ENCODE measurements at places on chromosomes 13 and 19. TPM values are rescaled to one million over a fixed set of nuclear protein-coding genes. Genes with fewer than 3 reads are reported as not detected.

CDK8 gene
- 5.3 TPM for polyA plus RNA-seq

SELENOV gene
- not detected for polyA plus RNA-seq

CACNG6 gene
- not detected for polyA plus RNA-seq

NLRP9 gene
- not detected for polyA plus RNA-seq

EFNA2 gene
- polyA plus RNA-seq = not detected

ACP7 gene
- polyA plus RNA-seq = not detected

TYROBP gene
- 42.7 TPM for polyA plus RNA-seq

ZNF234 gene
- polyA plus RNA-seq = 4.5 TPM

KLHL1 gene
- polyA plus RNA-seq = not detected

GRCh38 chr13:98775844-98776598, 23.5 kb upstream of the SLC15A1 start:
- DNase-seq = no peak

DNA sequence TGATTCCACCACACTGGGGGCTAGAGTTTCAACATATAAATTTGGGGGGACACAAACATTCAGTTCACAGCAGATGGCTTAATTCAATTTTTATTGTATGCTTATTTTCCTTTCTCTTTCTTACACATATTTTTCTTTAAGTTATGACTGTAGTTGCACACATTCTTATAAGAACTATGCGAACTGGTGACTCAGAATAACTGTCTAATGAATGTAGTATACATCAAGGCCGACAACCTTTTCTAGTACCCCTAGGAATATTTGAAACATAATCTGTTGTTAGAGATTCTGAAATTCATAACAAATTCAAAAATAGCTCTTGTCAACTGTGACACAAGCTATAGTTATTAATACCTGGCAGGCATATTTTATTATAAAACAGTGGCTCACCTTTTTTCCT, 695.6 kb downstream of the PCDH9 start:
- no peak for DNase-seq

DNA sequence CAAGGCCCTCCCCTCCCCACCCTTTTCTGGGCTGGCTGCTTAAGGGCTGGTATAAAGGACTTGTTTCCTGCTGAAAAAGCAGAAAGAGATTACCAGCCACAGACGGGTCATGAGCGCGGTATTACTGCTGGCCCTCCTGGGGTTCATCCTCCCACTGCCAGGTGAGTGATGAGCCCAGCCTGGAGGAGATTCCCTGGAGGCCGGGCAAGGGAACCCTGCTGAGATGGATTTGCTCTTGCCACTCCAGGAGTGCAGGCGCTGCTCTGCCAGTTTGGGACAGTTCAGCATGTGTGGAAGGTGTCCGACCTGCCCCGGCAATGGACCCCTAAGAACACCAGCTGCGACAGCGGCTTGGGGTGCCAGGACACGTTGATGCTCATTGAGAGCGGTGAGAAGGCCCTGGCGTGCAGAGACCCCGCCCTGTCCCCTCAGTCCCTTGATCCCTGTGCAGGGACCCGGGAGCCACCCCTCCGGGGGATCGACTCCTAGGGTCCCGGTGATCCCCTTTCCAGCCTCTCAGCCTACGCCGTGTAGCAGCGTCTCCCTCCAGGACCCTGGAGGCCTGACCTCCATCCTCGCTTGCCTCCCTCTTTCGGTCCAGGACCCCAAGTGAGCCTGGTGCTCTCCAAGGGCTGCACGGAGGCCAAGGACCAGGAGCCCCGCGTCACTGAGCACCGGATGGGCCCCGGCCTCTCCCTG, at the start of gene CD177:
CD177 (plus strand) TSS at position 81 of the 699 bp plus-strand sequence; CDS start at position 110, 29 bp downstream.
- no peak for DNase-seq

DNA sequence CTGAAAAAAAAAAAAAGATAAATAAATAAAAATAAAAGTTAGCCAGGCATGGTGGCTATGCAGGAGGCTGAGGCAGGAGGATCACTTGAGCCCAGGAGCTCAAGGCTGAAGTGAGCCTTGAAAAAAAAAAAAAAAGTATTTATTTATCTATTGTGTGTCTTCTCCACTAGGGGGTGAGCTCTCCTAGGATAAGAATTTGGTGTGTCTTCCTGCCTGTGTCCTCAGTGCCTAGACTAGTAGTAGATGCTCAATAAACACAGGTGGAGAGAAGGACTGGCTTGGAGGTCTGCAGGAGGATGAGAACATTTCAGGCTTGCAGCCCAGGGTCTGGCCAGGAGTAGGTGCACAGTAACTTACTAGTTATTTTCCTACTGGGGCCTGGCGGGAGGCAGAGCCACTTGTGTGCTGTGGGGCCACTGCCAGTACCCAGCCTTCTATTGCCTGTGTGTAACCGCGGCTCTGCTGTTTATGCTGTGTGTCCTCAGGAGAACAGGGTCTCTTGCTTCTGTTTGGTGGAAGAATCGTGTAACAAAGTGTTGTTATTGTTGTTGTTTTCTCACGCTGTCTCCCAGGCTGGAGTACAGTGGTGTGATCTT, 5.4 kb downstream of the LMTK3 start:
- no peak for DNase-seq

- peak; percentile 55 for DNase-seq
These were observed 25.9 kb downstream of the MPND start for GRCh38 chr19:4369109-4369887.

- DNase-seq = peak; percentile 88
These were observed 2.8 kb upstream of the LENG1 start for GRCh38 chr19:54162241-54162805.

DNA sequence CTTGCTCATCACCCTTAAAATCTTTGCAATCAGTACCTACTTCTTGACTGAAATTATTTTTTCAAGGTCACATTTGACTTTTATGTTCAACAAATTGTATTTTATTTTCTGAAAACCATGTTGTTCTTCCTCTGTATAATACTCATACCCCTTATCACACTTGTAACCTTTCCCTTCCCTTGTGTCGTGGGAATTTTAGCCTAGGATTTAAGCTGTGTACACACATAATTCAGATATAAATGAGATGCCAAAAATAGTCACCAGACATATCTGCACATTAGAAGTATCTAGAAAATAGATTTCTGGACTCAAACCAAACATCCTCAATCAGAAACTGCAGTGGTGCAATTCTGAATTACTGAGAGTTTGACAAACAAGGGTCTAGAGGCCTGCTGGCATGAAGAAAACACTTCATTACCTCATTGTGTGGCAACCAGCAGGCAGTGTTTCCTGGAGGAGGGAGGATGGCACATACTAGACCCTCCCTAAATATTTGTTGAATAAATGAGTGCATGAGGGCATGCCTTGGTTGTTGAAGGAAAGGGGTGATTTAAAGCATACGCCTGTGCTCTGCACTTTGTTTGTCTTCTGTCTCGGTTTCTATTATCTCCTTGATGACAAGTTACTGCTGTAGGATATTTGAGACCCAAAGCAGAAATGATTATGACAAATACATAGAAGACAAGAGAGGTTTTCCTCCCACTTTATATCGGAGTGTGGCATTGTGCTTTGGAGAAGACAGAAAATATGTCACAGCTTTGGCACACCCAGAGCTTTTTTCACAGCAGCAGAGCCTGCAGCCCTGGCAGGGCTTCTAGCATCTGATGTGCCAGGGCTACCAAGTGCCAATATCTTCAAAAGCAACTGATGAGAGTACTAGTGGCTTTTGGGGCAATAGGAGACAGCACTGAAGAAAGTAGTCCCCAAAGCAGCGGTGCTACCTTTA, 881.1 kb downstream of the PCDH9 start:
- DNase-seq = peak; percentile 23

DNA sequence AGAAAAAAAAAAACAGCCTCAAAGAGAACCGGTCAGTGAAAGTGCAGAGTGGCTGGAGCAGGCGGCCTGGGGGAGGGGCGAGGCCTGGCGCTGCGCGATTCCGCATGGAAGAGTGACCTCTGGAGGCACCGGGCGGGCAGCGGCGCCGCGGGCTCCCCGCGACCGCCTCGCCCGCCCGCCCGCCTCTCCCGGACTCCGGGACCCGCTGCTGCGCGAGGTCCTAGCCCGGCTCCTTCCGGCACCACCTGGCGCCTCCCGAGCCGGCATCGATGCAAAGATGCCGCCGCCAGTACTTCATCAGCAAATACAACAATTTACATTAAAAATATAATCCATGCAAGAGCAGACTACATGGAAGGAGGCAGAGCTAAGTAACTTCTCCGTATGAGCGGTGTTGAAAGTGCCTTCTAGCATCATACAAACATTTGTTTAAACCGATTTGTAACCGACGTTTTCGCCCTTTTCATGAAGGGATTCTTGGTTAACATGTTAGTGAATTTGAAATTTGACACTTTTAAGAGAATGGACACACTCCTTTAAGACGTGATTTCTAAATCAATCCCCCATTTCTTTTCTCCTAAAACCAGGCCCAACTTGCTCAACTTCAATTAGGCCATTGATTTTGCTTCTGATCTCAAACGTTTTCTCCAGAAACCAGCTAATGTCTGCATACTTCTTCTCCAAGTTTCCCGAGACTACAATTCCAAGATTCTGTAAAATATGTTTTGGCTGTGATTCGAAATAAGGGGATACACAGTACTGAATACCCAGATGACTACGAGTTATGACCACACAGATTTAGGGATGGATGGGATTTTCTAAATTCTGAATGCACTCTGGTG, 2.1 kb downstream of the EFNB2 start:
- DNase-seq = peak; percentile 85

- no peak for DNase-seq
These were observed 60.2 kb upstream of the TNFRSF19 start for GRCh38 chr13:23509781-23510543.

- DNase-seq = no peak
These were observed 93.7 kb upstream of the SGCG start for GRCh38 chr13:23086968-23087623.

DNA sequence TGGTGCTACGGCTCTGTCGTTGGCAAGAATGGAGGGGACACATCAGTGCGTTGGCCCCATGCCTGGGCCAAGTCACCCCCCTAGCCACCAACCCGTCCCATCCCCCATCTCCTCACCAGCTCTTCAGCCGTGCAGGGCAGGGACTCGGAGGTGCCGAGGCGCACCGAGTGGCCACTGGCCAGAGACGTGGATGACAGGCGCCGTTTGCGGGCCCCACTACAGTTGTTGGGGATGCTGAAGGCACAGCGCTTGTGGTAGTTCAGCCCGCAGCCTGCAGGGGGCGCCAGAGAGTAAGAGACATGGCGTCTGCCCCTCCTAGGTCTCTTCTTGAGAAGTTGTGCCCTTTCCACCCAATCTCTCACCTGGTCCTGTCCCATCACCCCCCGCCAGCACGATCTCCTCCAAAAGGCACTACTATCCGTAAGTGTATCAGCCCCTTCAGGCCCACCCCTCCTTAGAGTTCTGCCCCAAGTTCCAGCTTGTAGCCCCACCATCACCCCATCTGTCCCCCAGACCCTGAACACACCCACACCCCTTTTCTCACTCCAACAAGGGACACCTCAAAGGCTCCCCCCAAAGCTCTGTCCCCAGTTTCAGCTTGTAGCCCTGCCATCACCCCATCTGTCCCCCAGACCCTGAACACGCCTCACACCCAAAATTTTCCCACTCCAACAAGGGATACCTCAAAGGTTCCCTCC, 12.4 kb downstream of the PRKD2 start:
- DNase-seq = peak; percentile 65

DNA sequence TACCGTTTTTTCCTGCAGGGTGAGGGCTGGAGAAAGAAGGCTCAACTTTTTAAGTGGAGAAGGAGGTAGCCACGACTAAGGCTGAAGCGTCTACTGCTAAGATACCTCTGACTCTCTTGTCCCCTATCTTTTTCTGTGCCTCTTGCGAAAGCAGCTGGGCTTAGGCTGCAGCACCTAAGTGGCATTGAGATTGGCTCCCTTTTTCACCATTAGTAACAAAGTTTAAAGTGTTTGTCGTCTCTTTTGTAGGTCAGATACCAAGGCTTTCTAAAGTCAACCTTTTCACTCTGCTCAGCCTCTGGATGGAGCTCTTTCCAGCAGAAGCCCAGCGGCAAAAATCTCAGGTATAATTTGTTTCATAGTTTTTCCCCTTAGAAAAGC, 887 bp downstream of the CDADC1 start:
- no peak for DNase-seq

Measured in heart left ventricle (tissue), 16 donors.